Smooth muscle cell of trachea (primary cell): ENCODE measurements at places on chromosomes 12 and 14. TPM values are rescaled to one million over a fixed set of nuclear protein-coding genes. Genes with fewer than 3 reads are reported as not detected.

TOMM20L gene
- not detected in 2 replicates for total RNA-seq

NEUROD4 gene
- not detected in 2 replicates for total RNA-seq

TEX52 gene
- total RNA-seq = not detected in 2 replicates

LRP6 gene
- 58.3 and 59.5 TPM in 2 replicates for total RNA-seq

SLC17A8 gene
- total RNA-seq = not detected in 2 replicates

KRT80 gene
- total RNA-seq = 0.44 TPM in 1 of 2 replicates, not detected in the other

TMEM121 gene
- total RNA-seq = 6.3 and 13.2 TPM in 2 replicates

C1QL4 gene
- total RNA-seq = 0.17 and 0.29 TPM in 2 replicates

KRT72 gene
- total RNA-seq = not detected in 2 replicates
